ENCODE measurements at places on chromosomes 6 and 20.
A peak's percentile ranks its signal among the peaks of the same experiment; 100 is the strongest.

DNA sequence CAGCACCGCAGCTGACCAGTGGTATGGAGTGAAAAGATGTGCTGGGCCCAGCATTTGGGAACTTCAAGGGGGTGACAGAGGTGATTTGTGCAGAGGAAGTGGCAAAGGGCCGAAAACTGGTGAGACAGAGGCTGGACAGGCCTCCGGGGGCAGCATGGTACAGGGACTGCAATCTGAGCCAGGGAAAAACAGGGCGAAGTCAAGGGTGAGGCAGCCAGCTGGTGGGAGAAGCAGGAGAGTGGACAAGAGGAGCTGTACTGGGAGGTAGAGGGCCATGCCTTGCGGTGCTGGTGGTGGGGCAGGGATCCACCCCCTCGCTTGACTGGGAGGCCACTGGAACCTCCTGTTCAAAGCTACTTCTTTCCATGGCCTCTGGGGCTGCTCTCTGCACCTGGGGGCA is 7.3 kb upstream of the GFRA4 start:
- DNase-seq: no peak

- DNase-seq: no peak
These were observed 290.3 kb upstream of the STXBP5 start for GRCh38 chr6:146913842-146914488.

DNA sequence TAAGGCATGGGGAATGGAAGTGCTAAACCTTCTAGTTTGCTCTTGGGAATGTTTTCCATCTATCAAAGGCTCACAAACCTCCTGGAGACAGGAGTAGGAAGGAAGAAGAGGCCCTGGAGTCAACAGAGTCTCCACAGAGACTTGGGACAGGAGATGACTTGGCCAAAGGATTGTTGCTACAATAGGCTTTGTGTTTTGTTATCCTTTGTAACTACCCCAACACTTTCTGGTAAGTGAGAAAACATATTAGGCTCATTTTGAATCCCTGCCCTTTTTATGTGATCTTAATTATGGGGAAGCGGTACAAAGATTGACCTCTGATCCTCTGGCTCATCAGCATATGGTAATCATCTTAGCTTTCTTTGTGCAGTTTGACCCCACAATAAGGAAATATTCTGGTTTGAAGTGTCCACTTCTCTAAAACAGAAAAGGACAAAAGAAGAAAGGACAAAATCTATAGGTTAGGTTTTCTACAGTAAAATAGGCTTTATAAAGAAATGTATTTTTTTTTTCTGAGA is 24.1 kb upstream of the GTF3C6 start:
- no peak for DNase-seq

GRCh38 chr6:168703990-168704389 is 263.0 kb downstream of the SMOC2 start:
- no peak for DNase-seq

- no peak for DNase-seq
These were observed 6.5 kb downstream of the PRND start for GRCh38 chr20:4728120-4728760.

DNA sequence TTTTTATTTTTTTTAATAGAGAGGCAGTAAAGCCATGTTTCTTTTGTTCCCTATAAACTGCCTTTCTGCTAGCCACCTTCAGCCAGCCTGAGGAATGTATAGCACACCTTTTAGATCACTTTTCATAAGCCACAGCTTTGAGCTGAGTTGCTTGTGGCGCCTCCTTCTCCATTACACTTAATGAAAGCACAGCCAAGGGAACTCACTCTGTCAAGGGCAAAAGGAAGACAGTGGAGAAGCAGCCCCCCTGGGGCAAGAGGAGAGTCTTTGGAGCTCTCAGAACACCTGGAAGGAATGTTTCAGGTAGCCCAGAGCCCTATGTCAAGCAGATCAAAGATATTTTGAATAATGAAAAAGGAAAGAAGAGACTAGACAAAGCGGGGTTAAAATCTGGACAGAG is 235.1 kb downstream of the CLIC5 start:
- DNase-seq: no peak

DNA sequence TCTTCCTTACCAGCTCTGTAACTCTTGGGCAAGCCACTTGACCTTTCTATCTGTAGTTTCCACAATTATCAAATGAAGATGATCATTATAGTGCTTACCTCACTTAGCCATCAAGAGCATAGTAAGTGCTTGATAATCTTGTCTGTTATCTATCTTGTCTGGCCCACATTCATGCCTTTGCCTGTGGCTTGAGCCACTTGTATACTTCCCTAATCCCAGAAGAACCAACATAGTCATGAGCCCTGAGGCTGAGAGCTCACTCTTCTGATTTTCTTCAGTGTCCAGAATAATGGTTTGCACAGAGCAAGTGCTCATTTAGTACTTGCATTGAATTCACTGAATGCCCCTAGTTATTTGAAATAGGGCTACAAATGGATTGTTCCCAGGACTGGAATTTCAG is 108.2 kb downstream of the SASH1 start:
- DNase-seq: no peak

GRCh38 chr6:56955171-56956155 is 556 bp downstream of the BEND6 start:
- DNase-seq: no peak

GRCh38 chr20:47205577-47206123 is 150.8 kb downstream of the ZMYND8 start:
- DNase-seq: no peak

DNA sequence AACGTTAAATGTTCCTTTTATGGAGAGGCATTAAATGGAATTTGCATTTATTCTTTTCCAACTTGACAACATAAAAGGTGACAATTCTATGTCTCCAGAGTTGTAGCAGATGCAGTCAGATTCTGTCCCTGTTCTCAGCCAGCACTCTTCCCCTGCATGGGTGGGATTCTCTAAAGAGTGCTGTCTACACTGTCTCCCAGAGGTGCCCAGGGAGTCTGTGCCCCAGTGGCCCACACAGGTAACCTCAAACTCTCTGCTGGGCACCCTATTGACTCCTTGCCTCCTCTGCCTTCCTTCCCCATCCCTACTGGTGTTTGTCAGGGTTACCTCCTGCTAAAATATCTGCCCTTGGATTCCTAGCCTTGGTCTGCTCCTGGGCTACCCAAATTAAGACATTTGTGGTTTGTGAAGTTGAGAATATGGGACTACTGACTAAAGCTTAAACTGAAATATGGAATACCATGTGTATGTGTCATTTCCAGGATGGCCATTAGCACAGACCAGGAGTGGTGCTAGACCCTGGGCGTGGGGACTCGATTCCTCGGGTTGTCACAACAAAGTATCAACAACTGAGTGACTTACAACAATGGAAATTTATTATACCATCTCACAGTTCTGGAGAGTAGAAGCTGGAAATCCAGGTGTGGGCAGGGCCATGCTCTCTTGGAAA is 284.7 kb downstream of the CDH26 start:
- DNase-seq: no peak

GRCh38 chr6:70124882-70125545 is 177.9 kb downstream of the COL9A1 start:
- DNase-seq: no peak

GRCh38 chr20:53934421-53935343 is 135.7 kb downstream of the BCAS1 start:
- no peak for DNase-seq

- no peak for DNase-seq
These were observed 147.3 kb downstream of the DLL1 start for GRCh38 chr6:170143401-170144150.

DNA sequence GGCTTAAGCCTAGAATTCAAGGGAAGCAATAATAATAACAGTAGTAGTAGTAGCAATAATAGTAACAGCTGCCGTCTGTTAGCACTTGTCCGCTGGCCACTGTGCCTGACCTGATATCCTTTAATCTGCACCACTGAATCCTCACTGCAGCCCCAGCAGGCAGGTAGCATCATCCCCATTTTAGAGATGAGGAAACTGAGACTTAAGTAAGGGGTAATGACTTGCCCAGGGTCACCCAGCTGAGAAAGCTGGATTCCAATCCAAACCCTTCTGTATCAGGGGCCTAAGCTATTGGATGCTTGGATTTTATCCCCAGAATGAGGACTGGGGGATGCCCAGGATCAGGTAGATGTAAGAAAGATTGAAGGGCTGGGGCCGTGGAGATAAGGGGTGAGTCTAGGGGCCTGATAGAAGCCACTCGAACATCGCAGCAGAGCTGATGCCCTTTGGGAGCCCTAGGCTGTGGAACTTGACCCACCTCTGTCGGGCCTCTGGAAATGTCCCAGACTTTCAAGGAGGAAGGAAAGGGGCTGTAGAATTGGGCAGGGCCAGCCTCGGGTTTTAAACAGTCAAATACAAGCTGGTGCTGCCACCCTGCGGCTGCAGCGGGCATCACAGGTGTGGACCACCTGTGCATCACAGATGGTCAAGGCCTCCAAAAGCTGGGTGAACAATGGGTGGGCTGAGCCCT is 102.1 kb upstream of the MYL9 start:
- peak; percentile 58 for DNase-seq

DNA sequence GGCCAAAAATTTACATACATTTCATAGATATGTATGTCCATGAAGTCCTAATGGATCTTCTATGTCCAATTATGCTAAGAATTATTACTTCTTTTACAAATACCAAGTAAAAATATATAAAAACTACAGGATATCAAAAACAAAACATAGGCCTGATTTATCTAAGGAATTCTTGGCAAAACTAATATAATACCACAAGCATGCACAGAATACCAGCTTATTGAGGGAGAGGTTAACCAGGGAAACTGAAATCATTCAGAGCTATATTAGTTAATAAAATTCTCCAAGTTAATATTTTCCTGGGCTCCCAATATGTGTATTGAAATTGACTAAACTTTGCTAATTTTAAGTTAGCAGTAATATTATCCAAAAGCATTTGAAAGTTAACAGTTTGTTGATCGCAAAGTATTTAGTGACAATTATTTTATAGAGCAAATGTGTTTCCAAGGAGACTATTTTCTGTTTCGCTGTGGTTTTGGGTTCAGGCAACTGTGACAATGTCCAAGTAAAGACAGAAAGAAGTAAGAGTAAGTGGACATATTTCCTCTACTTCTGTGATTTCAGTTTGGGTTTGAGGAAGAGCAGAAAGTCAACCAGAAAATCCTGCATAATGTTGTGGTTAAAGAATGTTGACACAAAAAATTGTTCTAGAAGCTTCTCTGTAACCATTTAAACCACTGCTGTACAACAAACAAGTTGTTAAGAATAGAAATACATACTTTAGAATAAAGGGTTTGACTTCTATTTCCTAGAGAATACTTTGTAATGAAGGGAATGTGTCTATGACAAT is 167.4 kb downstream of the COL21A1 start:
- no peak for DNase-seq

GRCh38 chr6:36853325-36853724 is 14.1 kb upstream of the CPNE5 start:
- DNase-seq: no peak

DNA sequence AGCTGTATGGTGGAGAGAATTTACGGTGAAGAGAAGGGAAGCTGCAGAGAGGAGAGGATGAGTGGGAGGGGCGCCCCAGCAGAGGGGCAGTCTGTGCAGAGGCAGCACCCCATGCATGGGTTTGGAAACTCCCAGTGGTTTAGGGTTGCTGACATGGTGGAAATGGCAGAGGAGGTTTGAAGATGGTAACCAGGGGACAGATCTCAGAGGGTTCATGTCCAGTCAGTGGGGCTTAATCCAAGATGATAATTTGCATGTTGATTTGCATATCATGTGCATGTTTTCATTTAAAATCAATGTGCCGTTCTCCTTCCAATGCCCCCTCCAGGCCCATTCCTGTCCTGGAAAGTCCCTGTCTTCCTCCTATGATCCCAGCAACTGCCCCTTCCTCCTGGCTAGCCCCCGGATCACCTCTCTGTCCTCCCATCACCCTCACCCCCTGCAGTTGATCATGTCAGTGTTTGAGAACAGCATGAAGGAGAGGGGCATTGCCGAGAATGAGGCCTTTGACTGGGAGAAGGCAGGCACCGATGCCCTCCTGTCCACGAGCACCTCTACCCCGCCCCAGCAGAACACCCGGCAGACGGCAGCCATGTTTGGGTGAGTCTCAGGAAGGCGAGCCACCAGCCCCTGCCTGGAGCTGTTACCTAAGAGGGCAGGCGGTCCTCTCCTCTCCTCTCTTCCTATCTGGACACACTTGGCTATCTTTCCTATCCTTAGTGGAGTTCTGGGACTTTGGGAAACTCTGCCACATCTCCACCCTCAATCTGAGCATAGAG is 14.3 kb downstream of the TTBK1 start:
- no peak for DNase-seq

GRCh38 chr6:155188707-155189496 is 74.9 kb upstream of the CLDN20 start:
- DNase-seq: no peak

GRCh38 chr6:33170176-33171015 is 21.9 kb downstream of the COL11A2 start:
- DNase-seq: no peak

- no peak for DNase-seq
These were observed 198.2 kb upstream of the CDH4 start for GRCh38 chr20:61053889-61054288.

GRCh38 chr6:10463040-10463439 is 48.2 kb upstream of the TFAP2A start:
- no peak for DNase-seq

- DNase-seq: no peak
These were observed 94.5 kb upstream of the F13A1 start for GRCh38 chr6:6414931-6415330.

DNA sequence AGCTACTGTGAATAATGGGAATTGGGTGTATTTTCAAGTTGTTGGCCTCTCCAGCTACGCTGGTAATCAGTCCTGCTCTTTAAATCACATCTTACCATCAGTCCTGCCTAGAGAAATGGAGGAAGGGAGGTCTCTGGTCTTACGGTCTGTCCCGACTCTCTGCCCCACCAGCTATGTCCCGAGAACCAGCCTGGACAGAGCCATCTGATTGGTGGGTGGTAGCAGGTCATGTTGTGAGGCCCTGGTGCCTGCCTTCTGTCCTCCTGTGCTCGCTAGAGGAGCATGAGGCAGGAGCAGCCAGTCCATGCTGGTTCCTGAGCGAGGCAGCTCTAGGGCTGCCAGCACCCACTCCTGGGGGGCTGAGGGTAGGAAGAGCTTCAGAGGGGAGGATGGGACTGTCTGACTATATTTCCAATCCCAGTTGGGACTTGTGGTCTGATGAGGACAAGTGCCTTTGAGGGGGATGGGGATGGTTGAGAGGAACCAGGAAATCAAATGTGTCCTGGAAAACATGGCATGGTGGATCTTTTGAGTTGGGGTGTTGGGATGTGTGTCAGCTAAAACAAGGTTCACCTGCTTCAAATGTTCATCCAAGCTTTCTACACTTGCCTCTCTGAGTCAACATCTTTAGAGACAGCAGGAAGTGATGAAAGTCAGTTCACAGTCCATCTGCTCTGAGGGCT is 33.0 kb downstream of the SYNJ2 start:
- DNase-seq: no peak

DNA sequence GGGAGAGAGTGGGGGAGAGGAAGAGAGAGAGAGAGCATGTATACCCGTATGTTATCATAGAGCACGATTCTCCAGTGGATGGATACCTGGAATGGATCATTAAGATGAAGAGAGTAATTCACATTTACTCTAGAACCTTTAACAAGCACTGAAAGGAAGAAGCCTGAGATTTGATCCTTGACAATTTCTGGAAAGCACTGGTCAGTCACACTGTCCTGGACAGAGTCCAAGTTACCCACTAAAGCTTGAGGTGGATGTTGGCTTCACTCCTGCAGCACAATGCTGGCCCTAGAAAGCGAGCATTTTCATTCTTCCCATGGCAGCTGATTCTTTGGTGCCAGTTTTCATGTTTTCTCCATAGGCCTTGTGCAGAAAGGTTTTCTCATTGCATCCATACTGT is 25.6 kb downstream of the NFYA start:
- DNase-seq: no peak

Measured in T-helper 9 cell (primary cell).